ENCODE measurements at places on chromosomes 6 and 20.
A peak's percentile ranks its signal among the peaks of the same experiment; 100 is the strongest.

GRCh38 chr6:72042088-72042487 lies 155.7 kb downstream of the RIMS1 start:
- no peak for DNase-seq

GRCh38 chr20:4519534-4519933 lies 202.2 kb upstream of the PRND start:
- peak; percentile 17 for DNase-seq

GRCh38 chr6:64896939-64897338 lies 810.1 kb downstream of the EYS start:
- DNase-seq, result no peak

- DNase-seq, result no peak
Measured at GRCh38 chr6:34161857-34162515, 16.1 kb upstream of the GRM4 start.

DNA sequence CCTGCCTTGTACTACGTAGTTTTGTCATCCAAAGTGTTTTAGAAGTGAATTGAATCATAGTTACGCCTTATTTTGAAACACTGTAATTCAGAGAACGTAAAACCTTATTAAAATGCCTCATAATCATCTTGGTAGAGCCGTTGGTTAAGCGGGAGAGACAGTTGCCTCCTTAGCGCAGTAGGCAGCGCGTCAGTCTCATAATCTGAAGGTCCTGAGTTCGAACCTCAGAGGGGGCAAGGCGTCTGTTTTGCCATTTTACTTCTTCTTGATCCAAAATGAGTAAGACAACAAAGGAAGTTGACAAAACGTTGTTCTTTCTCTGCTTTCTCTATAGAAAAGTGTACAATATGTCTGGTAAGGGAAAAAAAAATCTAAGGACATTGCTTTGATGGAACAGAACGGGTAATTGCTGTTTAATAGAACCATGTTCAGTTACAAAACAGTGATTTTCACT lies 20.7 kb upstream of the TRIM27 start:
- DNase-seq, result peak; percentile 75

DNA sequence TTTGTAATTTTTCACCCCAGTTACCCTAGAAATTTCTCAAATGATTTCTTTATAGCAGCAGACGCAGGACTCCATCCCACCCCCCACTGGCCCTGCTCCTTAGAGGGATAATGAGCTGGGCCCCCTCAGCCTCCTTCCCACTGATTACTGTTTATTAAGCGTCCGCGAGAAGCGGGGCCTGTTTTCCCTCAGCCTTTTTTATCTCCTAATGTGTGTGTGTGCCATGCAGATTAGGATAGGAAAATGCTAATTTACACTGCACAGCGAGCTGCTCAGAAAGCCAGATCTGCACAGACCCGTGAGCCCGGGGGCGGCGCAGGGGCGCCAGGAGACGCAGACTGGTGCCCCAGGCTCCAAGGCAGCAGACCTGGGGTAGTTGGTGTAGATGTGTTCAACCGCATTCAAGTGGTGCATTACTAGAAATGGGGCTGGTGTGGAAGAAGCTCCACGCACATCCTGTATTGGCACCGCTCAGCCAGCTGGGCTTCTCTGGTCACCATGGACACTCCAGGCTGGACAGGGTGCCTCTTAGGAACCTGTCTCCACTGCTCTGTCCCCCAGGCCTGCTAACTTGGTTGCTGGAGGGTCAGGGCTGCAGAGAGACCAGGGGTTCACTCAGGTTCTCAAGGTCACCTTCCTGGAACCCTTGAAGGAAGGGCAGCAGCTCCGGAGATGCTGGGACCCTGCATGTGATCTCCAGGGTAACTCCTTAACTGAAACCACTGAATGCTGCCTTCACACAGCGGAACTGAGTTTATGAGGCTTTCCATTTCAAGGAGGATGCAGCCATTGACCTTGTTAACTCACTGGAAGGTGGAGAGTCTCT lies 256.3 kb downstream of the ERMARD start:
- DNase-seq, result no peak

DNA sequence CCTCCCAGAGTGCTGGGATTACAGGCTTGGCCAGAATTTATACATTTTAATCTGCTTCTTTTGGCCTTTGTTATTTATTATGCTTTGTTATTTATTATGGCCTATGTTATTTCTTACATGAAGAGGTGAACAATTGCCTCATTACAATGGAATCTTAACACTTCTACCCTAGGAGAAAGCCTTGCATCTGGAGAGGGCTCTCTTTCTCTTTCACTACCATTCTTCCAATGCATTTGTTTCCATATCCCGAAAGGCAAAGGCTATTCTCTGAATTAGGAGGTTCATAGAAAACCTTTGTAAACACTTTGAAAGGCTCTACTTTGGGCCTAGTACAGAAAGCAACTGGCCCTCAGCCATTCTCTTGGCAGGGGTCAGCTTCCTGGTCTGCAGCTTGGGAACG lies 19.9 kb upstream of the DEK start:
- DNase-seq, result no peak
